ENCODE measurements at places on chromosomes 5 and 9. TPM values are rescaled to one million over a fixed set of nuclear protein-coding genes. Genes with fewer than 3 reads are reported as not detected.

PHF24 gene
- 0.39 TPM for total RNA-seq

KCNIP1 gene
- 0.11 TPM for total RNA-seq

GABRA6 gene
- not detected for total RNA-seq

PTGS1 gene
- total RNA-seq: 0.33 TPM

SPINK7 gene
- not detected for total RNA-seq

SPINK13 gene
- not detected for total RNA-seq

RHOBTB3 gene
- total RNA-seq: 368 TPM

SLF1 gene
- 2.6 TPM for total RNA-seq

PCDH1 gene
- 6.3 TPM for total RNA-seq

UNC5A gene
- total RNA-seq: not detected

TUSC1 gene
- total RNA-seq: 18.1 TPM

PROB1 gene
- 1.2 TPM for total RNA-seq

NACC2 gene
- total RNA-seq: 7.9 TPM

SLC6A19 gene
- not detected for total RNA-seq

NAIP gene
- total RNA-seq: 5.3 TPM

GADD45G gene
- total RNA-seq: 51.4 TPM

NPR3 gene
- 0.11 TPM for total RNA-seq

PCDHA7 gene
- 0.54 TPM for total RNA-seq

PLCXD3 gene
- total RNA-seq: 0.11 TPM

HK3 gene
- not detected for total RNA-seq

ERBIN gene
- 83.9 TPM for total RNA-seq

IFNA13 gene
- total RNA-seq: under 0.01 TPM

GRK6 gene
- total RNA-seq: 16.5 TPM

CCDC187 gene
- total RNA-seq: not detected
